Cortex of kidney (tissue), 1 donor: ENCODE measurements at places on chromosomes 7 and 10.

- DNase-seq = no peak
Measured at GRCh38 chr10:18087355-18087754, 52.9 kb upstream of the CACNB2 start.

GRCh38 chr10:72171175-72171630 lies 44.6 kb upstream of the ANAPC16 start:
- DNase-seq = no peak

GRCh38 chr7:8627325-8627724 lies 193.9 kb downstream of the NXPH1 start:
- DNase-seq = no peak

DNA sequence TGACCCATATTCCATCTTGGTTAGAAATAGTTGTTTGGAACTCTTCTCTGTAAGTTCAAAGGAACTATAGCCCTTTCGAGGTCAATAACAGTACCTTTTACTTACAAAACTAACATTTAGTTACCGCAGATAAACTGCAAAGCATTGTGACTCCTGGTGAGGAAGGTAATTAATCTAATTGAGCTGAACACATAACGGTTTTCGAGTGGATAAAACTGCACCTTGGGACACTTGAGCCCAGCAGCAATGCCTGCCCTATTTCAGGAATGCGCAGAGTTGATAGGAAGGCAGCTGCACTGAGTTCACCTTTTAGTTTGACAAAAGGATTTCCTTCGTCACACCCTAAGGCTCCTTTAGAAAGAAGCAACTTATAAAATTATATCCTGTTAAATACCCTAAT lies 75.4 kb downstream of the JAZF1 start:
- DNase-seq = no peak

- DNase-seq = no peak
Measured at GRCh38 chr7:105010504-105011130, 3.4 kb upstream of the KMT2E start.

DNA sequence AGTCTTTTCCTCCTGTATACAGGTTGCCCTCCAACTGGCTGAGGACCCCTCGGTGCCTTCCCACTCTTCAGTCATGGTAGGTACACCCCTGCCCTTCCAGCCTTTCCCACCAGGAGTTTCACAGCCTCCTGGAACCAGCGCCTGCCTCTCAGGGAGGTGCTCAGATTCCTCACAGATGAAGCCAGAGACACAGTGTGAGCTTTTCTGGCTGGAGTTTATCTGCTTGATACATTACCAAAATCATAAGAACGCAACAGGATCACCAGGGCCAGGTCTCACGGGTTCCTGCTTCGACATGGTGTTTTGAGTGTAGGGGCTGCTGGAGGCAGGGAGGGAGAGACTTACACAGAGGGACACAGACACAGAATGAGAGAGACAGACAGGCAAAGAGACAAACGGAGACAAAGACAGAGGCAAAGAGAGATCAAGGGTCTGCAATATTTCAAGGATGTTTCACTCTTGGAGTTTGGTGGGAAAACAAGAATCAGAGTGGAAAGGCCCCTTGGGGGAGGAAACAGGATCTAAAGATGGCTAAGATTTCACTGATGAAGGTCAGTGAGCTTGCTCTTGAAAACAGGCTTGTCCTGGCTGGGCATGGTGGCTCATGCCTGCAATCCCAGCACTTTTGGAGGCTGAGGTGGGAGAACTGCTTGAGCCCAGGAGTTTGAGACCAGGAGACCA lies 6.5 kb upstream of the INMT start:
- no peak for DNase-seq

DNA sequence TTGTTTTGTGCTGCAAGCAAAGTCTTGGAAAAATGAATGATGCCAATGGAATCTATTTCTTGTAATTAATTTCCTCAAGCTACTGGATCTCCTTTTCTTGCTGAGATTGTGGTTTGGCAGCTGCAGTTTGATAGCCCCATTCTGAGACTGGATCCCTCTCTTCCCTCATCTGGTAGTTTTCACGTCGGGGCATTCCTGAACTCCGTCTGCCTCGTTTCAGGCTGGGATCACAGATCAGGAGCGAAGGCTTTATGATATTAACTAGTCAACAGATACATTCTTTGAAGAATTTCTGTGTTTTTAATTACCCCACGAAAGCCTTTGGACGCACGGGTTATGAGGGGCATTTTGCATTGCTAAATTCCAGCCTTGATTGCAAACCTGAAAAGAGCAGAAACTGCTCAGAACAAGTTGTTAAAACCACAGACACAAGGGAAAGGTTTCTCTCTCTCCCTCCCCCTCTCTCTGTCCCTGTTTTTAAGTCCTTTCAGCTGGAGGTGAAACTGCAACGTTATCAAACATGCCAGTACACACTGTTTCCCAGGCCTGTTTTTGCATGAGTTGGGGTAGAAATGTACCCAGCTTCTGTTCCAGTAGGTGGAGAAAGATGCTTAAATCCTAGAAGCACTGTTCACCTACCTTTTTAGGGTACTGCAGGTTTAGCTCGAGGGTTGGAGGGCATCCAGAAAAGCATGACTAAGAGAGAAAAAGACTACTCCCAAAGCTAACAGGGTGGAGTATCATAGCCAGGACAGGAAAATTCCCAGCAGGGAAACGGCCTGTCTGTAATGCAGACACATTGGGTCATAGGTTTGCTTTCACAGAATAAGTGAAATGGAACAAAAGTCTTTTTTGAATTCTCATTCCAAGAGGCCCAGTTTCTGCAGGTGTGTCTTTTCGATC lies 124.3 kb downstream of the CUX1 start:
- no peak for DNase-seq

DNA sequence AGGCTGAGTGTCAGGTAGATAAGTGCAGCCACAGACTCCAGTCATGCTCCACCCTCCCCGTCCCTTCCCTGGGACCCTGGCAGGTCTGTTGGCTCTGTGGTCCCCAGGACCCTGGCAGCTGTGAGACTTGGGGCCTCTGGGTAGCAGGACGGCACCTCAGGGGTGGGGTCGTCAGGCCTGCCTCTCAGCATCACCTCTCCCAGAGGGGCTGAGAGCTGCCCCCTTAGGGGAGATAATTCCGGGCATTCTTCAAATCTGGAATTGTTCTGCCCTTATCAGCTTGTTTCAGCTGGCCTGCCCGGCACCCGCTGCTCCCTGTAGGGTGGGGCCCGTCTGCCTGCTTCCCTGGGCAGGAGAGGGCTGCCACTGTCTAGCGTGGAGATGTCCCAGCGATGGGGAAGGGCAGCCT lies 23.3 kb downstream of the PODXL start:
- no peak for DNase-seq

- no peak for DNase-seq
Measured at GRCh38 chr7:7231000-7231399, 48.7 kb downstream of the C1GALT1 start.
